Upper lobe of left lung (tissue), 6 donors: ENCODE measurements at places on chromosomes 7 and 10. TPM values are rescaled to one million over a fixed set of nuclear protein-coding genes. Genes with fewer than 3 reads are reported as not detected.

DNA sequence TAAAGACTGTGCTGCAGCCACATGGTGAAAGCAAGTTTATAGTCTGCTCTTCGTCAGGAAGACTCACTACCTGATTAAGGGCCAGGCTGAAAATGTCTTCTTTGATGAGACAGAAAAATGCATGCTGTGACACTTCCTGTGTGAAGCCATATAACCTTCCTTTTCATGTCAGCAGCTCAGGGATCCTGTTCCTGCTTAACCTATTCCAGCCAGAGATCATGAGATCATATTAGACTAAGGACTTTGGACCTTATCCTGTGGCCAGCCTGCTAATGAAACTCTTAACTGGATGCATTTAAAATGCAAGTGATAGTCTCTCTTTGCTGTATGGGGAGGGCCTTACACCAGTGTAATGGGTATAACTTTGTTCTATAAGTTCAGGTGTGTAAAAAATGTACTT is 165.2 kb downstream of the PTEN start:
- H3K27me3 ChIP-seq: no peaks in the 10 kb centered on the region
- H3K4me3 ChIP-seq: no peak overlapping the region
- no peak overlapping the region for H3K27ac ChIP-seq
- DNase-seq: no peak
- H3K4me1 ChIP-seq: no peaks in the 10 kb centered on the region
- H3K36me3 ChIP-seq: no peaks in the 10 kb centered on the region

DNA sequence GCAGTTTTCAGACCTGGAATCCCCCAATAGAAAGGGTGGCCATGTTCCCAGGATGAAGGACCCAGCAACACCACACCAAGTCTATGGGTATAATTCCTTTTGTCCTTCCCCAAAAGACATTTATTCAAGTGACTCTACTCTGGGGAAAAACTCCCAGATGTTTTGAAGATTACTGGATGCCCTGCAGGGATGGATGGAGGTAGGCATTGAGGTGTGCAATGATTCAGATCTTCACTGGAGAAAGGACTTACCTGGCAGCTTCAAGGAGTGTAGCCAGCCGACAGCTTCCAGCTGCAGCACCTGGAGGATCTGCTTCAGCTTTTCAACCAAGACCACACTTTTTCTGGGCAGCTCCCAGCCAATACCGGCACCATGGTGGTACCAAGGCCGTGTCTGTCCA is 172.0 kb downstream of the BAMBI start:
- H3K36me3 ChIP-seq: no peaks in the 10 kb centered on the region
- H3K27me3 ChIP-seq: no peaks in the 10 kb centered on the region
- H3K4me3 ChIP-seq: no peak overlapping the region
- no peak for DNase-seq

DNA sequence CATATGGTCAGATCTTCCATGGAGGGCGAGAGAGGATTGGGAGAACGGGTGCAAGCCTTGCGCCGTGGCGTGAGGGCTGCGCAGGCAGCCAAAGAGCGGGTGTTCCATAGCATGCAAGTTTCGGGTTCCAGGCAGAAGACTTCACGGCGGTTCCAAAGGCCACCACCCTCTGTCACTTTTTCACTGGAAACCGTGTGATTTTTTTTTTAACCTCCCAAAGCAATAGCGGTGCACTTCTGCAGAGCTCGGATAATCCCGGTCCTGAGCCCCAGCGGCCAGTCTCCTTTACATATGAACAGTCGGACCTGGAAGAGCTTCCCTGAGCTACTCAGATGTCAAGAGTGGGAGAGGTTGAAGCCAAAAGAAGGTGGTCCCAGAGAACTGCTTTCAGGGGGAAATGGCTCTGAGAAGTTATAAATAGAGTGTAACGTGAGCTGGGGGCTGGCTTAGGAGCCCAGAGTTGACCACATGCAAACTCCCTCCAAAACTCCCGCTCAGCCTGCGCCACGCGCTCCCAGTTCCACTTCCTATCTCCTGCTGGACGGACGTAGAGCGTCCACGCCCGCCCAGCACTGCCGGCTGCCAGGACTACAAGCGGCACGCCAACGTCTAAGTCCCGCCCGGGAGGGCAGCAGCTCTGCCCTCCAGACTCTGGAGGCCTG is at the start of gene MEOX2:
MEOX2 (minus strand) TSS at position 389 of the 662 bp plus-strand sequence; CDS start at position 108, 281 bp downstream.
- peak within 1 kb of the TSS; percentile 49 for H3K4me3 ChIP-seq
- peaks cover 14% of the 10 kb centered on the region for H3K27me3 ChIP-seq
- peaks cover 6% of the 10 kb centered on the region for H3K4me1 ChIP-seq
- no peaks in the 10 kb centered on the region for H3K36me3 ChIP-seq

- DNase-seq: no peak
- H3K4me1 ChIP-seq: no peaks in the 10 kb centered on the region
- no peak overlapping the region for H3K27ac ChIP-seq
- no peaks in the 10 kb centered on the region for H3K36me3 ChIP-seq
Observed at GRCh38 chr10:86144301-86144700, 222.3 kb downstream of the GRID1 start.

- no peaks in the 10 kb centered on the region for H3K4me1 ChIP-seq
- no peak overlapping the region for H3K4me3 ChIP-seq
- H3K36me3 ChIP-seq: no peaks in the 10 kb centered on the region
- no peaks in the 10 kb centered on the region for H3K27me3 ChIP-seq
- no peak for DNase-seq
Observed at GRCh38 chr10:20142311-20142710, 326.1 kb downstream of the PLXDC2 start.

DNA sequence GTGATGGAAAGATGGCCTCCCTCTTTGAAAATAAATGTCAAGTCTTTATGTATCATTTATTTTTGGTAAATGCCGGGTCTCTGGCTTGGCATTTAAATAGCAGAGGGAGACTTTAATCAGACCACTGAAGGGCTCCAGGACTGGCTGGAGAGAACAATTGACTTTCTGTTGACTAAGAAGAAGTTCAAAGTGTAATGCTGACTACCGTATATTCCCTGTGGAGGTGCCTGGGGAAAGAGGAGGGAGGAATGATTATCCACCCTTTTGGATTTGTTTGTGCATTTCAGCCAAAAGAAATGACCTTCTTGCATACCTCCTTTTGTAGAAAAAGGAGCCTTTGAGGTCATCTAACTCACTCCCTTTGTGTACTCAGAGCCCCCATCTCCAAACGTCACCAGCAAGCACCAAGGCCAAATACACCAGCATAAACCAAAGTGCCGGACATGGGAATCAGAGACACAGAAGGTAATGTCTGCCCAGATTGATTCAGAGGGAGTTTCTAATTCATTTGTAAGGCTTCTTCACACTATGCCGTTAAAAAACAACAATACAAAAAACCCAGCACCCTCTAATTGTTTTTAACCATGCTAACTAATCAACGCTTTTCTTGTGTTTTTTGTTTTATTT is 75.2 kb downstream of the PRLHR start:
- no peak for DNase-seq
- H3K4me1 ChIP-seq: no peaks in the 10 kb centered on the region
- H3K4me3 ChIP-seq: no peak overlapping the region
- H3K27ac ChIP-seq: no peak overlapping the region
- no peaks in the 10 kb centered on the region for H3K36me3 ChIP-seq
- no peaks in the 10 kb centered on the region for H3K27me3 ChIP-seq

Gene NPC1L1
- total RNA-seq: 0.55 TPM
